ENCODE measurements at places on chromosomes 3 and 15.

- no peak for DNase-seq
These were observed 12.0 kb upstream of the PAQR9 start for GRCh38 chr3:142975316-142975995.

- no peak for DNase-seq
These were observed 81.9 kb upstream of the ZNF280D start for GRCh38 chr15:56815247-56815646.

- no peak for DNase-seq
These were observed 8.0 kb downstream of the BCL2L10 start for GRCh38 chr15:52104532-52105004.

DNA sequence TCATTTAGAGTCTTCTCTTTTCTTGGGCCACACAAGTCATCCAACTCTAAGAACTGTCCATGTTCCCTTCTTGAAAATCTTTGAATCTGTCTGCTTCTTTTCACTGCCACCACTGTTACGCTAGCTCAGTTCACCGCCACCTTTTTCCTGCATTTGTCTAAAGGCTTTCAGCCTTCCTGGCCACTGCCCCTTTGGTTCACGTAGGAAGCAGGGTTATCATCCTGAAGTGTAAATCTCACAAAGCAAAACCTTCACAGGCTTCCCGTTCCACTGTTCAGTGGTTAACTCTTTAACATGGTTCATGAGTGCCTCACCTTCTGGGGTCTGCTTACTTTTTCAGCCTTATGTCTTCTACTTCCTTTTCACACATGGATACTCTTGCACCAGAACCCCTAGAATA is 26.3 kb upstream of the CCDC39 start:
- no peak for DNase-seq

DNA sequence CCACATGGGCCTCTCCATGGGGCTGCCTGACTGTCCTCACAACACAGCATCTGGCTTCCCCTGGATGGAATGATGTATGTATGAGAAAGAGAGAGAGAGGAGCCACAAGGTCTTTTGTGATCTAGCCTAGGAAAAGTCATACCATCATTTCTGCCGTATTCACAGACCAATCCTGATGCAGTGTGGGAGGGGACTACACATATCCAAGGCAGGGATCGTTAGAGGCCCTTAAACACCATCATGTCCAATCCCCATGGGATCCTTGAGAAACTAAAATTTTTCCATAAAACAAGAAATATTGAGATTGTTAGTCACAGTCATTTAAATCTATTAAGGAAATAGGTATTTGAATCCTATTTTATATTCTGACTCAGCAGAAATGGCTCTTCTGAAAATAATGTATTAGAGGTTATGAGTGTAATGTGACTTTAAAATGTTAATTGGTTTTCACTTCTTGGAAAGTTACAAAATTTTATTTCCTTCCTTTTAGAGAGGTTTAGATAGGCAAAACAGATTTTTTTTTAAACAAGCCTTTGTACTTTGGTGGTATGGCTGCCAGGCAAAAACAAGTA is 65.1 kb upstream of the TSC22D2 start:
- DNase-seq, result no peak

DNA sequence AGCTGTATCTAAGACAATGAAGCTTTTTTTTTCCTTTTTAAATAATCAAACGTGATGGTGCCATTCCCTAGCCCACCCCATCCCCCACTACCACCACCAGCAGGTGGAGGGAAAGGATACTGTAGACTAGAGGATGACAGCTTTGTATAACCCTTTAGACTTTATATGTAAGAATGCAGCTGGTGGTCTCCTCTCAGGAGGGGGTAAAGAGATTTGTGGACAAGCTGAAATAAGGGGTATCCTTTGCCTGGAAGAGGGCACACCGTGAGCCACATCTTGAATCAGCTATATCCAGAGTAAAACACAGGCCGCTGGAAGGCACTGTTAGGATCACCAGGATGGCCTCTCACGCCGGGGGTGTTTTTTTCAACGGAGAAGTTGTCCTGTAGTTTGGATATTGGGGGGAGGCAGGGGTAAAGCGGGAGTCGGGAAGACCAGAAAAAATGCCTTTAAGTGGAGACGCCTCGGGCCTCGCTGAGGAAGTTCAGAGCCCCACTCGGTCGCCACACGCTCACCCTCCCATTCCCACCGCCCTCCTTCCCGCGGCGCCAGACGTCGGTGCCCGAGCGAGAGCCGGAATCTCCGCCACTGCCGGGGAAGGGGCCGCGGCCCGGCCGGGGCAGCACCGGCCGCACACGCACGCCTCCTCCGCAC is 986 bp downstream of the KPNA4 start:
- DNase-seq, result no peak

- no peak for DNase-seq
These were observed 58.5 kb upstream of the SAMMSON start for GRCh38 chr3:69941037-69941436.

DNA sequence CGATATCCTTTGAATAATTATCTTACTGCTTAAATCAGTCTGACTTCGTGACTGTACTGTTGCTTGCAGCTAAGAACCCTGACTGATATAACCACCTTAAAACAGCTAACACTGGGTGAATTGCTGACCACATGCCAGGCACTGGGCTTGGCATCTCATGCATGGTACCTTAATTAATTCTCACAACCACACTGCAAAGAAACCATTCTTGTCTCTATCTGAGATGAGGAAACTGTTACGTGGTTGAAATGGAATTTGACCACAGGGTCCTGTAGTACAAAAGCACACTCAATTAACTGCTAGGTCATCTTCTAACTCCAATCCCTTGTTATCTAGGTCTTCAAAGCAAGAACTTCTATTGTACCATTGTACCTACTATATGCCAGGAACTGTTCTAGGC is 92.7 kb upstream of the PRICKLE2 start:
- no peak for DNase-seq

DNA sequence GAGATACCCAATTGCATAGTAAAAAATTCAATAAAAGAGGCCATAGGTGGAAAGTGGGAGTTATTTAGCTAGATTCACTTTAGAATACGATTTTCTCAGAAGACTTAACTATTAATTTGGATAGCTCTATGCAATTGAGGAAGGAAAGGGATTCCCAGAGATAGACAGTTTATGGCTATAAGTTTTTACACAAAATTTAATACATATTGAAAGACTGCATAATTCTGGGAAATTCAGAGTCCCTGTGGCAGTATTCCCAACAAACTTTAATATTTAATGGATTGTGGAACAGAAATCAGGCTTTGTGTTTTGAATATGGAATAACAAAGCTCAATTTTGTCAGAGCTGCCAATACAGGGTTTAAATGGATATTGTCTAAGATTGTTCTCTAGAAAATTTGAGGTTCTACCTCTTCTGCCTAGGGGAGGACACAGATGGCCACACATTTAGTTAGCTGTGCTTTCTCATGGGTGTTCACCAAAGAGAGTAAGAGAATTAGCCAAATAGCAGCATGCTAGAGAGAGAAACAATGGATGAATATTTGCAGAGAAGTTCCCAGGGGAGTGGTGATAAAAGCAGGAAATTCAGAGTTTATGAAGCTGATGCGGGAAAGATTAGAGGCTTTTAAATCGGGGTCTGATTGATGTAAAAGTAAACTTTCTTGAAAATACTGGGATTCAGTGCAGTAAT is 8.5 kb downstream of the ISL2 start:
- DNase-seq, result no peak

DNA sequence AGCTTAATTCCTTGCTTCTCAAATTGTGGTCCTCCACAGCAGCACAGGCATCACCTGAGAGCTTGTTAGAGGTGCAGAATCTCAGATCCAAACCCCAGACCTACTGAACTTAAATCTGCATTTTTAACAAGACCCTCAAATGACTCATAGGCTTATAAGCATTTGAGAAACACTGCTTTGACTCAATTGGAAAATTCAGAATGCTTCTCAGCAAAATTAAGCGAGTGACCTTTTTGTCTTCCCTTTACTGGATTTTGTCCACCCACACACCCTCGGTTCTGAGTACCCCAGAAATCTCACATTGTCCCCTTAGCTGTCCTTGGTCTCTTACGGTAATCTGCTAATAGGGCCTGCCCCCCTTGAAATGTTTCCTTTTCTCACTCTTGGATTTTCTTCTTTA is 17.9 kb downstream of the CD80 start:
- no peak for DNase-seq

DNA sequence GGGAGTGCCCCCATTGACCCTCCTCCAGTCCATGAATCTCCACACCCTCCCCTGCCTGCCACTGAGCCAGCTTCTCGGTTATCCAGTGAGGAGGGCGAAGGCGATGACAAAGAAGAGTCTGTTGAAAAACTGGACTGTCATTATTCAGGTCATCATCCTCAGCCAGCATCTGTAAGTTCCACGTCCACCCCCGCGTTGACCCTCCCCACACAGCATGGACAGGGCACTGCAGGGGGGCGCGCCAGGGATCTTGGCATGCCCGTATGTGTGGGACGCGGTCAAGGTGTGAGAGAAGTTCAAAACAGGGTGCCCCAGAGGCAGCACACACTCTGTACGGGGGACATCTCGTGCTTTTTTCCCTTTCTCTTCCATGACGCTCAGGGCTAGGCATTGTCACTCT is 33.1 kb downstream of the PSMD6 start:
- DNase-seq, result no peak

- no peak for DNase-seq
These were observed 453.8 kb downstream of the OTOL1 start for GRCh38 chr3:161950318-161950868.

DNA sequence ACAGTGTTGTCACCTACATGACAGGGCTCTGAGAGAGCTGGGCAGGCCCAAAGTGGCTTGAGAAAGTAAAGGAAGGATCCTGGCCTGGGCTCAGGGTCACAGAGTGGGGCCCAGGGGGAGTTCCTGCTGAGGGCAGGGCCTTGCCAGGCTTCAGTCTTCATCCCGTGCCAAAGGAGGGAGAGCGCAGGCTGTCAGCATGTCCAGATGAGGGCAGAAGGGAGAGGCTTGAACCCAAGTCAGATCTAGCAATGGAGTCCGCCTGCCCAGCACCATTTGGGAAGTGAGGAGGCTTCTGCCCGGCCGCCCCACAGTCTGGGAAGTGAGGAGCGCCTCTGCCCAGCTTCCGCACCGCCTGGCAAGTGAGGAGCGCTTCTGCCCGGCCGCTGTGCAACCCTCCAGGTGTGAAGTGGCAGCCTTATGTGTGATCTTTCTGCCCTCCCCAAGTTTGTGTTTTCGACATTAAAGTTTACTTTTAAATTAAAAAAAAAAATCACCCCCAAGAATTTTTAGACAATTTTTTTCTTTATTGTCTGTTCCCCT is 303.6 kb upstream of the PROK2 start:
- no peak for DNase-seq

DNA sequence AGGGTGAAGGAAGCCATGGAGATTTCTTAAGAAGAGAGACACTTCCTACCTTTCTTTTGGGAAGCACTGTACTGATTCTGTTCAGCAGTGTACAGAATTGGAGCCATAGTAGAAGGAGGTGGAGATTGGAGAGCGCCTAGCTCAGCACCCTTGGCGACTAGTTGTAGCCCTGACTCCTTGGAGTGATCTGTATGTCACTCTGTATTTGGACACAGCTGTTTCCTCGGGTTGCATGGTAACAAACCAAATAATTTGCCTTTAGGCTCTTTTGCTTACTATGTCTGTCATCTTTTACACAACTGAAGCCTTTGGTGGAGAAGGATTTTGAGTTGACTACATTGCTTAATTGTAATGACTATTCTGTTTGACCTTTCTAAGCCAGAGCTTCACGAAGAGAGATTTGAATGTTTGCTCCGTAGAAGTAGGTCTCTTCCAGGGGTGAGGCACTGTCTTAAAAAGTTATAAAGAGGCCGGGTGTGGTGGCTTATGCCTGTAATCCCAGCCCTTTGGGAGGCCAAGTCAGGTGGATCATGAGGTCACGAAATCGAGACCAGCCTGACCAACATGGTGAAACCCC is 77.1 kb downstream of the AKAP13 start:
- DNase-seq, result no peak

DNA sequence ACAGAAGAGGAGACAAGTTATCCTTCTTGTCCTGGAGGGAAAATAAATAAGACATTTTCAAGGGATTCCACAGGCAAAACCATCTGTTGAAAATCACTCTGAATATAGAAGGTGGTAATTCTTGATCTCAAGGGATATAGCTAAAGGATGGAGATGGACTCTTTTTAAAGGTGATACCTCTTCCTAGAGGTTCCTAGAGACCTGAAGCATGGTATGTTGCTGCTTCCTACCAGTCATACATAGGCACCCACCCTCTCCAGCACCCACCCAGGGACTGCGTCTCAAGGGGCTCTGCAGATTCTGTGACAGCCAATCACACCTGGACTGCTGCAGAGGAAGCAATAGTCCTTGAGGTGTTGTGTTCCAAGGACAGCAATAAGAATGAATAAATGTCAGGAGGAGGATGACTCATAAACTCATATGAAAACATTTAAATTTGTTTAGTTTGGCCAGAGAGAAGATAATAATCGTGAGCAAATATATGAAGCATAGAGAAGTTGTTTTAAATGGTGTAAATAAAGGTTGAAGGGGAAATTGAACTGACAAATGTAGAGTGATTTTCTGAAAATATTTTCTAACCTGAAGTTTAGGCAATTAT is 741.6 kb upstream of the CBLB start:
- DNase-seq, result no peak

- no peak for DNase-seq
These were observed 16.9 kb upstream of the MORF4L1 start for GRCh38 chr15:78855746-78856145.

DNA sequence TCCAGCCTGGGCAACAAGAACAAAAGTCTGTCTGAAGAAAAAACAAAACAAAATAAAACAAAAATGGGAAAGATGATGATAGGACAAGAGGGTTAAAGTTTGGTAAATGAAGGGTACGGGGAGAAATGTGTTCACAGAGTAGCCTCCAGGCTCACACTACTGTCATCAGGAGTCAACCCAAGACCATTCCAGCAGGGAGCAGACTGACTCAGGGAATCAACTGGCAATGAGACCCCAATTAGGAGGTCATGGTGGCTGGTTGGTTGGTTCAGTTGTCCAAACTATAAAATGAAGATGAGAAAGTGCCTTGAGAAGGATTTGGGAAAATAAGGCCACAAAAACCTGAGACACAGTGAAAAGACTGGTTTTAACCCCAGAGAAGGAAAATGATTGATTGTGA is 51.8 kb downstream of the KLHL6 start:
- DNase-seq, result no peak

GRCh38 chr3:50237133-50237651 is 1.2 kb downstream of the GNAI2 start:
- no peak for DNase-seq

DNA sequence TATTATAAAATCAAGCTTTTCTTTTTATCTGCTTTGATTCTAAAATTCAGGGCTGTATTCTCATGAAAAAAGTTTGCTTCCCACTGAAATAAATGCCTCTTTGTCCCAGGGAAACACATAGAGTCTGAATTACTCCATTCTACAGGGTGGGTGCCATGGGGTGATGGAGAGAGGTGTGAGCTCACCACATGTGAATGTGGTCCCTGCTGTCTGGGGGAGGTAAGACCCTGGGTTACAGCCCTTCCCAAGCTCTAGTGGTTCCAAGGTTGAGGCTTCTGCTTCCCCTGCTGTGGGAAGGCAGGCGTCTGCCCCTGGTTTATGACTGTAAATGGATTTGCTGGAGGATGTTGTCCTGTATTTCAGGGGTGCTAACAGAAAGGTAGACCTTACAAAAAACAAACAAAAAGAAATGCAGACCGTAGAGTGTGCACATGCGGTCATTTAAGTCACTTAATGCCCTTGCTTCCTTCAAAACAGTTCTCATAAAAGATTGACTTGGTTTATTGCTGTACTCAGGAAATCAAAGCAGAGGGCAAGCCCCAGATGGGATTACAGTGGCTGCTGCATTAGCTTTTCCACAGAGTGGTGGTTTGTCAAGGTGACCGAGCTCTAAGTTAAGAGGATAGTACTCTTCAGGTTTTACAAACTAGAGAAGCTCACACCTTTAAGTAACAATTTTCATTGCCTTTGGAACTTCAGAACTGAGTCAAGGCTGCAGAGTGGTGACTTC is 49.2 kb downstream of the CTDSPL start:
- DNase-seq, result no peak

All from DMS 273 treated with DMSO at 0.1 percent for 48 hours (cell line).